ENCODE measurements at places on chromosomes 13 and 19.

- DNase-seq = no peak
These were observed 63.4 kb downstream of the KCTD12 start for GRCh38 chr13:76822698-76823267.

GRCh38 chr19:55902080-55902751, 29.9 kb downstream of the NLRP13 start:
- no peak for DNase-seq

GRCh38 chr13:50845211-50845610, 1.7 kb upstream of the DLEU7 start:
- DNase-seq = no peak

GRCh38 chr19:52600639-52601024, 30.5 kb downstream of the ZNF701 start:
- DNase-seq = no peak

DNA sequence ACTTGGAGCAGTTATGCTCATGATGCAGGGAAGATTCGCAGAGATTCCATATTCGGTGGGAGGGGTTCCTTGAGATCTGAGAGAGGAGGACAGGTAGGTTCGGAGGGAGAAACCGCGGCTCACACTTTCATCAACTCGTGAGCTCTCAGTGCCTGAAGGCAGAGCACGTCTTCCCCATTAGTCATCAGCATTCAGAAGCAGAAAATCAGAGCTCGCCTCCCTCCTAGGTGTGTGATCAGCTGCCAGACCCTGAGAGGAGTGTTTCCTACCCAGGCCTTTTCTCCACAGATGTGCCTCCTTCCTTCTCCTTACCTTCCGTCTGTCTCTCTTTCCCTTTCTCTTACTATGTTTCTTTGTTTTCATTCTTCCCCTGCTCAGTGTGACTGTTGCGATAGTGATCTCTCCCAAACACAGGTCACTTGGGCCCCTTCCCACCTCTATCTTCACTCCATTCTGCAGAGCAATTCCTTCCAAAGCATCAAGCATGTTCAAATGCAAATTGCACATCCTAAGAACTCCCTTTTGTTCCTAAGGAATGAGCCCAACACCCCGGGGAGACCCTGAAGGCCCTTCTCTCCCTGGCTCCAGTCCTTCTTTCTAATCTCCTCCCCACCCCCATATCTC, 389.5 kb downstream of the UQCRFS1 start:
- no peak for DNase-seq

DNA sequence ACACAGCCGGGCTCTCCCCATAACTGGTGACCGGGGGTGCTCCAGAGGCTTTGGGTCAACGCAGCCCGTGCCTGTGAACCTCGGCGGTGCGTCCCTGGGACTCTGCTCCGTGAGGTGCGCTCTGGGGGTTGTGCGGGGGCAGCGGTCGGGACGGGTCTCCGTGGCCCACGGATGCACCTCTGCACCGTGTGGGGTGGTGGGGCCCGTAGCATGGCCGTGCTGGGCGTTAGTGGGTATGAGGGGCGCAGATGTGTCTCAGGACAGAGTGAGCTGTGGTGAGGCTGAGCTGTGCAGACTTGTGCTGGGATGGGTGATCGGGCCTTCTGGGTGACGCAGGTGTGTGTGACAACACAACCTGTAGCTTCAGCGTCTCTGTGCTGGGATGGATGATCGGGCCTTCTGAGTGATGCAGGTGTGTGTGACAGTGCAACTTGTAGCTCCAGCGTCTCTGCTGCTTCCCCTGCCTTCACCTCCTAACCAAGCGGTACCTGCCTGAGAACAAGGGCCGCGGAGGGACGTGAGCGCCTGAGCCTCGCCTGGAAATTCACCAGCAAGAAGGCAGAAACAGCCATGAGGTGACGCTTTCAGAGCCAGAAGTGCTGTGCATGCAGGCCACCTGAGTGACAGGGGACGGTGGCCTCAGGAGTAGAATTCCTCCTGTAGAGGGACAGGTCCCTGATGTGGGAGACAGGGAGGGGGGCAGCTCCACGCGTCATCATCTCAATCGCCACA, 599 bp downstream of the ZNF331 start:
- no peak for DNase-seq

DNA sequence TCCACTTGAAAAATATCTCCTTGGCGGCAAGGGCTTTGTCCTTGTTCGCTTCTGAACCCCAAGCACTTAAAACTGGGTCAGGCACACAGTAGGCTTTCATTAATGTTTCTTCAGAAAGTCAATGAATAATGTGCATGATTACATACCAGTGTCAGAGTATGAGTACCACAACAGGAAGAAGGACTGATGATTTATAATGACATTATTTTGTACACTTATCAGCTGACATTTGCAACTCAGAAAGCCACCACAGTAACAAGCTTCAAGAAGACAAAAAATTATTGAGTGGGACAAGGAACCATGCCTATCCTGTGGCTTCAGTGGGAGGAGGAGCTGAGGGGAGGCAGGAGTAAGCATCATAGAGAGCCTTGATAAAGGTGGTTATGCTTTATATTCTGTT, 10.0 kb downstream of the POLR1D start:
- DNase-seq = no peak

DNA sequence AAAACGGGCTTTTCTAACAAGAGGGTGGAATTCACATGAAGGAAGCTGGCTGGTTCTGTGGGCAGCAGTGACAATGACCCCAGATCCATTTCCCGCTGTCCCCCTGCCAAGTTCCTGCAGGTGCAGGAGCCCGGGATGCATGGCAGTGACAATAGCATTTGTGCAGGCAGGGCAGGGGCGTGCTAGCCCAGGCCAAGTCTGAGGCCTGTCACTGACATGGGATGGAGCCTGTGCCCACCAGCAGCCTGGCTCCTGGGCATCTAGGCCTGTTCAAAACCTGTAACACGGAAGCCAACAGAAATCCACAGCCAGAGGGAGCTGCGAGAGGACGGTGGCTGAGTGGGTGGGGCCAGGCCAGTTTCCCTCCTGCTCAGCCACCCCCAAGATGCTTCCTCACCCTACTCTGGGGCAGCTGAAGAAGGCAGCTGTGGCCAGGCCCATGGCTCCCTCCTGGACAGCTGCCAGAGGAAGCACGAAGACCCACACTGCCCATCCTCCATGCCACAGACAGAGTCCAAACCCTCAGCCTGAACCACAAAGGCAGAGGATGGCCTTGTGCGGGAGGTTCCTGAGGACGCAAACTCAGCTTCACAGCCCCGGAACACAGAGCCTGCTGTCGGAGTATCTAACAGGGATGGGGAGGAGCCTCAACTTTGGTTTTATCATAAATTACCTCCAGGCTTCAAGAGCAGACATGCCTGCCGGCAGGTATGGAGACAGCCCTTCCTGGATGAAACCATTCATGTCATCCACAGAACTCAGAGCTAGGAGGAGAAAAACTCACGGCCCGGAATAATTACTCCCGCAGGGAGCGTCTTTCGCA, 74.0 kb downstream of the CEBPG start:
- no peak for DNase-seq
